Large intestine (tissue), 12 donors: ENCODE measurements at places on chromosomes 2 and 18. TPM values are rescaled to one million over a fixed set of nuclear protein-coding genes. Genes with fewer than 3 reads are reported as not detected.

The EFR3B gene
- 6.2 TPM for polyA plus RNA-seq

The WDR12 gene
- polyA plus RNA-seq, result 90.8 TPM

The PRKAG3 gene
- 0.07 TPM for polyA plus RNA-seq

The SEMA4C gene
- 28.2 TPM for polyA plus RNA-seq

The SCYGR4 gene
- 0.03 TPM for polyA plus RNA-seq

The SIX3 gene
- not detected for polyA plus RNA-seq

The CD8A gene
- 2.1 TPM for polyA plus RNA-seq

The NYAP2 gene
- 0.40 TPM for polyA plus RNA-seq

The SOCS6 gene
- polyA plus RNA-seq, result 37.3 TPM

The DSG4 gene
- 0.04 TPM for polyA plus RNA-seq

The FBXO15 gene
- polyA plus RNA-seq, result 0.73 TPM

The HTR2B gene
- polyA plus RNA-seq, result 6.7 TPM

The TBR1 gene
- 0.01 TPM for polyA plus RNA-seq

The MYO3B gene
- 0.30 TPM for polyA plus RNA-seq

The KCNJ3 gene
- polyA plus RNA-seq, result 9.9 TPM

The AGXT gene
- polyA plus RNA-seq, result 0.66 TPM

The MPP4 gene
- 0.24 TPM for polyA plus RNA-seq

The ZNF512 gene
- 36.7 TPM for polyA plus RNA-seq

The ABCG5 gene
- 35.8 TPM for polyA plus RNA-seq

The ABCB11 gene
- 5.3 TPM for polyA plus RNA-seq

The TLX2 gene
- polyA plus RNA-seq, result 5.0 TPM

The TDRD15 gene
- not detected for polyA plus RNA-seq

The RAX gene
- not detected for polyA plus RNA-seq
